ENCODE measurements at places on chromosomes 12 and 14.

DNA sequence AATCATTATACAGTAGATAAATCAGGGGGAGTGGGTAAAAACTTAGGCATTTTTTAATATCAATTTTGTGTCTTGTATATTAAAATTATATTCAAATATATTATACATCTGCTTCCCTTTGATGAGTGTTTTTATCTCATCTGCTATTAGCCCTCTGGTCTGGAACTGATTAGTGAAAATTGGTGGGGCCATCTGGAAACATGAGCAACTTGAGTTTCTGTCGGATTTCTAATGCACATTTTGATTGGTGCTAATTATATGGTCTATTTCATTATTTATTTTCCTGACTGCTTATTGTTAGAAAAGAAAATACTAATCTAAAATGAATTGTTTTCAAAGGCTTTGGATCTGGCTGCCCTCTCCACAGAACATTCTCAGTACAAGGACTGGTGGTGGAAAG, 28.2 kb downstream of the TTC8 start:
- no peak for DNase-seq

GRCh38 chr12:124646385-124647230, 79.2 kb upstream of the NCOR2 start:
- no peak for DNase-seq

DNA sequence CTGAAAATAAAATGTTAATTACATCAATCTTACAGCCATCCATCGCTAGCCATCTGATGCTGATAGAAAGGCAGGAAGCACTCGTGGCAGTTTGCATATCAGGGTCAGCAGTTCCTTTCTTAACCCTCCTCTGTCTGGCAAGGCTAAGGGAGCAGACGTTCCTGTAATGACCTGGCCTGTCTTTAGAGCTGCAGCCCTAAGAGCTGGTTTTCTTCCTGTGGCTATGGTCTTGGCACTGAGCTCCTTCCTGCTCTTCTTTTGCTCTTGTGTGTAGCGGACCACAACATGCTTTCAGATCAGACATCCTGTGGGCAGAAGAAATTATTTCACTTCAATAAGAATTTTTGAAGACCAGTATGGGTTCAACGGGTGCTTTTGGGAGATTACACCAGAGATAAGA, 170.4 kb downstream of the DAD1 start:
- no peak for DNase-seq

DNA sequence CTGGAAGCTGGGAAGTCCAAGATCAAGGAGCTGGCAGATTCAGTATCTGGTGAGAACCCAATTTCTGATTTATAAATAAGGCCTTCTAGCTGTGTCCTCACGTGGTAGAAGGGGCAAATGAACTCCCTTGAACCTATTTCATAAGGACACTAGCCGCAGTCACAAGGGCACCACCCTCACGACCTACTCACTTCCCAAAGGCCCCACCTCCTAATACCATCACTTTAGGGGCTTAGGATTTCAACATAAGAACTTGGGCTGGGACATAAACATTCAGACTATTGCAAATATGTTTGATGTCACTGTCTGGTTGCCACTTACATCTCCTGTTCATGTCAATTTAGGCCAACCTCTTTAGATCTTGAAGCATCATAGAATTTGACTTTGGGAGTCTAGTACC, 10.8 kb upstream of the CNIH1 start:
- no peak for DNase-seq

DNA sequence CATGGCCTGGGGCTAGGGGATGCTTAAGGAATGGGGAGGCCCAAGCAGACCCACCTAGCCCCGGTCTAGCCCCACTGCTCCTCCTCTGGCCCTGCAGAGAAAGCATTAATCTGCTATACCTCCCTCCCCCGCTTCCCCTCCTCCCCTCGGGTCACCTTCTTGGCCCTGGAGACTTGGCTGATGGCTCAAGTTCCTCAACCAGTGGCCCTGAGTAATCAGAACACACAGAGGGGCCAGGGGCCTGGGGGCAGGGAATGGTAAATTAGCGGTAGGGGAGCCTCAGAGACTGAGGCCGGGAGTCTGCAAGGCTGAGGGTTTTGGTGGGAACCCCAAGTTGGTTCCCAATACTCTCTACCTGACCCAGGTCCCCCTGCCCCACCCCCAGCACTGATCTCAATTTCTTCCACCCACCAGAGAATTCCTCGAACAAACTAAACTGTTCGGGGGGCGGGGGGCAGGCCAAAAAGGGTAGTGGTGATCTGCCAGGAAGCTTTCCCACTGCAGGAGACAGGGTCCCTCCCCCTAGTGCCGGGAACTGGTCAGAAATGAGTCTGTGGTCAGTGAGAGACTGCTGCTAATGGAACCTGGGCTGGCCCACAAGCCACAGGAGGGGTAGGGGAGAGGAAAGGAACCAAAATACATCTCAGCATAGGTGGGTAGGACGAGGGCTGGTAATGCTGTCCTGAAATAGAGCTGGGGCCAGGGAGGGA, 12.8 kb upstream of the SMARCD1 start:
- DNase-seq = no peak

GRCh38 chr12:91335699-91336098, 153.1 kb upstream of the DCN start:
- DNase-seq = no peak
